NCI-H2171 treated with DMSO at 0.1 percent for 48 hours (cell line): ENCODE measurements at places on chromosomes 2 and 18.

- DNase-seq: no peak
Observed at GRCh38 chr2:179532863-179533278, 268.2 kb upstream of the SESTD1 start.

GRCh38 chr2:39787950-39788349 lies 8.9 kb upstream of the THUMPD2 start:
- no peak for DNase-seq

- no peak for DNase-seq
Observed at GRCh38 chr2:48755473-48755872, at the start of gene LHCGR. LHCGR (minus strand) TSS chr2:48755724; CDS start chr2:48755671, 53 bp downstream.

- DNase-seq: no peak
Observed at GRCh38 chr2:37457401-37457901, 113.0 kb downstream of the QPCT start.

DNA sequence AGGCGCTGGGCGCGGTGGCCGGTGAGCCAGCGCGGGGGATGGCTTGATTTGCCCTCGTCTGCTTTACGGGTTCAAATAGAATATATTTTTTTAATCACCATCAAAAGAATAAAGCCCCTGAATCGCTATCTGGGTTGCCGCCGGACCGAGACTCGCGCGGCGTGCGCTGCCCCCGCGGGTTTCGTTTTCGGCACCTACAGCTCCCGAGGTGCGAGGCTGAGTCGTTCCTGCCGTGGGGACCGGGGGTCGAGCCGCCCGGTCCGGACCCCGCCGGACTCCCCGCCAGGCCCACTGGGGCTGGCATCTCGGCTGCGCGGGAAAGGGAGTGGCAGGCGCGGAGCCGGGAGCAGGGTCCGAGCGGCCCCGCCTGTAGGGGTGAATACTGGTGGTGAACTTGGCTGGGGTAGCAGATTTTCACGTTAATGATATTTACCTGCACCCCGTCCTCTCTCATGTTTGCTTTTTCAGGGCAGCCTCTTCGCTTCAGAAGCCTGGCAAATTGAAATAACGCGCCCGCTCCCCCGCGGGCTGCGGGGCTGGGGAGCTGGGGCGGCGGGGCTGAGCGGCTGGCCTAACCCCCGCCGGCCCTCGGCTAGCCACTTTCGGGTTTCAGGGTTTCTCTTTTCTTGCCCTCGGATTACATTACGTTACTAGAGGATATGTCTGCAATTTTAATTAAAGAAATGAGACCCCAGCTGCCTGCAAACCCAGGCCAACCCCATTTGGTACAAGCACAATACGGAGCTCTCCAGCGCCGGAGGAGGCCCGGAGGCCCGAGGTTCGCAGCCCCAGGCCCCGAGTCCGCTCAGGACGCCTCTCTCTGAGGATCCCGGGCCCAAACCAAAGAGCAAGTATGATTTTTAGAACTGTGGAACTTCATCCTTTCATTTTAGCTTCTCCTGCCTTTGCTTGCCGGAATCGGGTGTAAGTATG lies 1.7 kb upstream of the CELF4 start:
- DNase-seq: peak; percentile 37

DNA sequence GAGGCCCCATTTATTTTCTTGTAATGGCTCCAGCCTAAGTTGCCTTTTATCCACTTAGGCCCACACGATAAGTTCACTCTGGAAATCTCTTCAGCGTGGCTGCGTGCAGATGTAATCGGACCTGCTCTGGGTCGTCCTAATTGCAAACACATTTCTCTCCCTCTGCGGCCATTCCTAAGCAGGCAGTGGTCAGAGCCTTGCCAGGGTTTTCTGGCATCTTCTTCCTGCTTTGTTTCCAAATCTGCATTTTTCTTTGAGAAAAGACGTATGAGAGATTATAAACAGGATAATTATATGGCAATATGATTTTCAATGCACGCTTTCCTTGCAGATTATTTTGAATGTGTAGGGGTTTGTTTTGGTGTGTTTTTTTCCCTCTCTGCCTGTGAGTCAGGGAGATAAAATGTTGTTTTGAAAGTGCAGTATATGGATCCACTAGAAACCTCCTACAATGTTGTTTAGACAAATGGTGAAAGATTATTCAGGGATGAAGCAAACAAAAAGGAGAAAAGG lies 239.4 kb upstream of the TANK start:
- DNase-seq: no peak

DNA sequence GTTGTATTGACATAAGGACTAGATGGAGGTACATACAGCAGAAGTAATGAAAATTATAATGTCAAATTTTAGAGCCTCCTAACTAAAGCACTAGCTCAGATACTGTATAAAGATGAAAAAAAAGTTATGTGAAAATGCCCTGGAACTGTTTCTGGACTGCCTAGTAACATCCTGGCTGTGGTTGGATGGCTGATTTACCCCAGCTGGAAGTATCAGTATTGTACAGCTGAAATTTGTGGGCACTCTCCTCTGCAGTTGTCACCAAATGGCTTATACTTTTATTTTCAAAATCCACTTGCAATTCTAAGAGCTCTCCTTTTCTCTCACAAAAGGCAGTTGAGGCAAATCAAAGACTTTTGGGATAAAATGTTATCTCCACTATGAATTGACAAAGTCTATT lies 239.2 kb downstream of the RPIA start:
- no peak for DNase-seq

DNA sequence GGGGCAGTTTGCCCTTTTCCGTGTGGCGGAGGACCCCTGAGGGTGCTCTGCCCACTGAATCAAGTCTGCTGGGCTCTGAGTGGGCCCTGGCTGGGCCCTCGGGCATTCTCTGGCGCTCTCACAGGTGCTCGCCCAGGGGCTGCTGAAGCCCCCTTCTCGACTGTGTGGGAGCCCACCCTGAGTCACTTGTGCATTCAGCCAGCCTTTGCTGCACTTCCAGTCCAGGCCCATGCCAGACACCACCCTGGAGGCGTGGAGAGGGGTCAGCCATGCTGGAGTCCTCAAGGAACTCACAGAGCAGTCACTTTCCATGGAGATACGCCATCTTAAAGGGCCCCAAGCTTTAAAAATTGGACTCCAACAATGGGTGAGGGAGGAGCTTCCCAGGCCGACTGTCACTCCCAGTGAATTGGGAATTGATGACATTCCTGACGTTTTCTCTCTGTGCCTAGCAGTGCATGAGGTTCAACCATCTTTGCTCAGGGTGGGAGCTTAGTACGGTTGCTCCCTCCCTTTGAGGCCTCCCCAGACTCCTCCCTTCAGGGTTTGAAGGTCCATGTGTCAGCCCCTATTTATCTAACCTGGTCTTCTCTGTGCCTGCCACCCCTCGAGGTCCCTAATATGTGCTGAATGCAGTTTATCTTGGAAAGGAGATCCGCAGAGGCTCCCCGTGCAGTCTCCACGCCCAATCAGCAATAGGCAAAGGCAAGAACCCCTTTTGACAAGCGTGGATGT lies 71.8 kb upstream of the HS6ST1 start:
- DNase-seq: no peak

- no peak for DNase-seq
Observed at GRCh38 chr2:55151733-55152433, 80.2 kb downstream of the CLHC1 start.

DNA sequence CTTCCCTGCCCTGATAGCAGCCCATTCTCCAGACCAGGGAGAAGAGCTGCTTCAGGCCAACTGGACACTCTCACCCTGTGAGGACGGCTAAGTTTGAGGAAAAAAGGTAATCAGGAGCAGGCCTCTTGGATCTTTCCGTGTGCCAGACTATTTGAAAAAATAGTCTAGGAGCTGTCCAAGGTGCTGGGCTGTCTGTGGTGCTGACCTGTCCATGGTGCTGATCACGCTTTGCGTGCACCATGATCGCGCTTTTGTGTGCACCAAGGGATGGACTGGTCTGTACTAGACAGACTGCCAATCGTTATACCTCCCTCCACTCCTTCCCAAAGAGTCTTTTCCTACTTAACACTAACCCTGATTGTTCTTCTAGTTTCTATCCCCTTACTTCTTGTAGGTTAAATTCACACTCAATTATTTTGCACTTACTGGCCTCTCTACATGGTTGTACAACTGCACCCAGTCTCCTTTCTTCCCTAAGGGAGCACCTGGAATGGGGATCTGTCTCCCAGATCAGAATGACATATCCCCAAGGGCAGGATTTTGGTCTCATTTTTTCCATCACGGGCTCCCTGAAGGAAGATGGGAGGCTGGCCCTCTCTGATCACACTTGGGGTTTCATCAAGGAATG lies 295.4 kb downstream of the CELF4 start:
- no peak for DNase-seq

DNA sequence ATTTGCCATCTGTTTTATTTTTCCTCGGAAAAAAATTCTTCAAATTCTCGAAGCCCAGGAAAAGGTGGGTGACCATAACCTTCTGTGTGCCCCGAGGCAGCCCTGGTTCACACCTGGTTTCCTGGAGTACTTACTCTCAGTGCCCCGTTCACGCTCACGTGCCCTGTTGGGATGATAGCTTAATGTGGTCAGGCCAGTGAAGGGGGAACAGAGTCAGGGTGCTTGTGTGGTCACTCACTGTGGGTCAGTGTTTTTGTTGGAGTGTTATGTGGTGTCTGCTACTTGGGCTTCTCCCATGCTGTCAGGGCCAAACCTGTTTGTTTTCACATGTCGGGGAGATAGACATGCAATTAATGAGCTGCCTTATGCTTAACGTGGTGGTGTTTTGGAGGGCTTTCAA lies 78.1 kb downstream of the MAP4K4 start:
- DNase-seq: no peak

DNA sequence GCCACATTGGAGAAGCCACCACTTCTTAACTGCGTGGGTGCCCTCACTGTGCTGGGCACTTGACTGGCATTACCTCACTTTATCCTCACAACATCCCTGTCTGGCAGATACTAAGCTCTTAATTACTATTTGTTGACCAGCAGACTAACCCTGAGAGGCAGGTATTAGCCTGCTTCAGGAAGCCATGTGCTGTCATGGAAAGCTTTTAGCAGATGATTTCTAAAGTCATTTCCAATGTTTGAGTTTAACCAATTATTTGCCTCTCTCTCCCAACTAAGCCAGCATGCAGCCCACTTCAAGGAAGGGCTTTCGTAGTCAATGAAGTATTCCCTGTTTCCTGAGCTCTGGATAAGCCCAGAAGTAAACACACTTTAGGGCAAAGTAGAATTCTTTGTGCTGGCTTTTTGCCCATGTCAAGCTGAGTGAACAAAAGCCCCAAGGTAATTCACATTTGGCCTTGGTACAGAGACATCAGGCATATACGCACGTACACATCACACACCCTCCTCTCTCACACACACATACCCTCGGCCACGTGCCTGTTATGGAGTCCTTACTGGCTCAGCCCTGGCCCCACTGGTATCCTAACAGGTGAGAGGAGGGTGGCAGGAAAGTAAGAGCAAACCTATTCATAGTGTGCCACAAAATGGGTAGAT lies 108.6 kb downstream of the C1D start:
- peak; percentile 15 for DNase-seq

- DNase-seq: no peak
Observed at GRCh38 chr2:101200676-101201075, 49.5 kb upstream of the TBC1D8 start.

DNA sequence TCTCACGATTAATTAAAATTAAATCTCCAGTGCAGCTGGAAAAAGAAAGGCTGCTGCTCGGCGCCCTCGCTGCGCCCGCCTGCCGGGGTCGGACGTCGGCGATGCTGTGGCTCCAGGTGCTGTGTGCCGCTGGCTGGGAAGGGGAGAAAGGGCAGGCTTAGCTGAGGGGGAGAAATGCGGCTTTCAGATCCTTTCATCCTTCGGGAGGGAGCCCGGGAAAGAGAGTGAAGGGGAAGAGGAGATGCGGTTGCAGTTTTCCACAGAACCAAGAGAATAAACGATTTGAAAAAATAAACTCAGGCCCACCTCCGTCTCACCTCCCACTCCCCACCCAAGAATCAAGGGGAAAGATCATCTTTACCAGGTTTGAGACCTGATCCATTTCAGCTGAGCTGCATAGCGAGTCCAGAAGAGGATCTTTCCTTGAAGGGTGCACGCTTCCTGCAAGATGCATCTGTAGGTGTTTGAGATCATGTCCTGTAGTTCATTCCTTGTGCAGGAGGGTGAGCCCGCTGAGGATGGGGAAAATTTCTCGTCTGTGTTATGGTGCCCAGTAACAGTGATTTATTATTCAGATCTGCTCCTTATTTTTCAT lies 495 bp downstream of the TMEM169 start:
- DNase-seq: peak; percentile 49

DNA sequence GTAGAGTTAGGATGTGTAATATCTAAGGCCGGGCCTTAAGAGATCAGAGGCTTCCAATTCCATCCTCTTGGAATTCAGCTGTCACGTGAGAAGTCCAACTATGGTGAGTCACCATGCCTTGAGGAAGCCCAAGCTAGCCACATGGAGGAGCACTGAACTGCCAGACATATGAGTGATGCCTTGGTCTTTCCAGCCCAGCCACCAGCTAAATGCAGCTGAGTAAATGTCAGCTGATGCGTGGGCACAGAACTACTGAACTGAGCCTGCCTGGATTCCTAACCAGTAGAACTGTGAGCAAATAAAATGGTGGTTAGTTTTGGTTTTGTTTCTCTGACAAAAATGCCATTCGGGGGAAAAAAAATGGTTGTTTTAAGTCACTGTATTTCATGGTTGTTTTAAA lies 153.7 kb upstream of the SERTAD2 start:
- DNase-seq: no peak

DNA sequence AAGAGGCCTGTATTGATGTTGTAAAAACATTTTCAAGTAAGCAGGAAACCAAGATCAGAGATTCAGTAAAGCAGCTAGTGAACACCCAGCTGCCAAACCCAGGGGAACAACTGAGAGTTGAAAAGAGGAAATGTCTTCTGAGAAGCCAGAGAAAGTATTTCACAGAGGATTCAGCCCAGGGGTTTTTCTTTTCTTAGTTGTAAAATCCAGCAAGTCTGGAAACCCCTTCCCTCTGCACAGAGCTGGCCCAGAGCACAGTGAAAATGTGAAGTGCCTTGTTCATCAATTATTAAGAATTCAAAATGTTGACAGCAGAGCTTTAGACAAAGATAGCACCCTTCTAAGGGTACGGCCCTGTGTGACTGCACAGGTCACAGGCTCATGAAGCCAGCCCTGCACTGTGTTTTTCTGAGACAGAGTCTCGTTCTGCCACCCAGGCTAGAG lies 28.4 kb downstream of the AFF3 start:
- no peak for DNase-seq
